ENCODE measurements at places on chromosomes 3 and 15.

- DNase-seq, result no peak
Observed at GRCh38 chr15:39680868-39681267, 100.0 kb downstream of the THBS1 start.

GRCh38 chr15:79962178-79962577, 8.8 kb downstream of the BCL2A1 start:
- no peak for DNase-seq

DNA sequence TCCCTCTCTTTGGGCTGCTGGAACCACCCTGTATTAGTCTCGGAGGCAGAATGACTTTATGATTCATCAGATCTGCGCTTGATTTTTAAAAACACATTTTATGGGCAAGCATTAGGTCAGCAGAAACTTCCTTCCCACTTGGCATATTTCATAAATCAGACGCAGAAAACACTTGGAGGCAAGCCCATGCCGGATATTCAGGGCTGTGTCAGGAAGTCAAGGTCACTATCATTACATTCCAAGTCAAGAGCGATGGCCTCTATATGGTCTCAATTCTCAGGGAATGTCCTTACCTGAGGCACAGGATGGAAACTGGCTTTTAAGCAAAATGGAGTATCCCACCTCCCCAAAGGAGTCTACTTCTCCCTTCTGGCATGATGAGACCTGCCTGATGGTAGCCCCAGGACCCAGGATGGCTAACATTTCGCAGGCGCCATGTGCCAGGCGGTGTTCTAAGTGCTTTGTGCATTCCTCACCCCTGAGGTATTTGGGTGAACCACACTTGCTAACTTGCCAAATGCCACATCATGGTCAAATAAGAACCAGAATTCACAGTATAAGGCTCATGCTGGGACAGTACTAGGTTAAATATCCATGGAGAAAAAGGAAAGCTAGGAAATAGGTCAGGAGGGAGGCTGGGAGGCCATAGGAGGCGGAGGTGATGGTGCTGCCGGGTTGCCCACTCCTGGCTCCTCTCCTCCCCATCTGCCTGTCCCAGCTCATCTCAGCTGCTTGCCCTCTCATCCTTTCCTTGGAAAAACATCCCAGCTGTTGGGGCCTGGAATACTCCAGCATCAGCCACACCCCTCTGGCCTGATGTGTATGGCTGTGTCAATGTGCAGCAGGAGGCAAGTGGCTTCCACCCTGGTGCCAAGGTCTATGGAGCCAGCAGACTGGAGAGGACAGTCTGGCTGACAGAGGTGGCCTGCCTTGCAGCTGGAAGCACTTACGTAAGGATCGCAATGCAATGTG, 18.8 kb downstream of the BCL2L10 start:
- peak; percentile 44 for DNase-seq

DNA sequence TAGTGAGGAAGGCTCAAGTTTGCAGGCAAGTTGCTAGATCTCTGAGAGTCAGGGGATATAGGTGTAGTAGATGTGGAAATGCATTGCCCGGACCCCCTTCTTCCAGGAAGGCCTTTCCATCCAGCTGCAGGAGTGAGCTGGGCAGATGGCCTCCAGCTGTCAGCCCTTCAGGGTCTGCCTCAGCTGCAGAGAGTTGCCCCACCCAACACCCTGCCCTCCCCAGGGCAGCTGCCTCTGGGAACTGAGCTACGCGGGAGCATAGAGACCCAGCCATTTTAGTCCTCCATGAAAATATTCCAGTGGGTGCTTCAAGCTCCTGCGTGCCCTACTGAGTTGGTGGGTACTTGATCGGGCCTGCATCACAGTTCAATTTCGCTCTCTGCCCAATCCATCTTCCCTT, 29.6 kb downstream of the SPG21 start:
- no peak for DNase-seq

GRCh38 chr15:29115093-29115991, 154.3 kb downstream of the NSMCE3 start:
- no peak for DNase-seq

DNA sequence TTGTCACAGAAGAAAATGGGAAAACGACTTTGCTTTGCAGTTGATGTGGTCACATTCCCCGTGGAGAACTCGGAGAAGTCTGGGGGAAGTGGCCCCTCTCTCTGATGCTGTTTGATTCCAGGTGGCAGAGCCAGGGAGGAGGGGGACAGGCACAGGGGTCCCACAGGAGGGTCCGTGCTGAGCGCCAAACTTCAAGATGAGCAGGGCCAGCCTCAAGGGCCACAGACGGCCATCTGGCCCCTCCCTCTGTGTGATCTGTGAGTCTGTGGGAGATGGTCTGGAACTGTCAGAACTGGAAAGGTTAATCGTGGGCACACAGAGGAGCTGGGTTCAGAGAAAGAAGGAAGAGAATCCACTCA, 23.1 kb upstream of the CORO2B start:
- DNase-seq, result no peak

GRCh38 chr3:42670051-42670576, 15.2 kb upstream of the KLHL40 start:
- no peak for DNase-seq

DNA sequence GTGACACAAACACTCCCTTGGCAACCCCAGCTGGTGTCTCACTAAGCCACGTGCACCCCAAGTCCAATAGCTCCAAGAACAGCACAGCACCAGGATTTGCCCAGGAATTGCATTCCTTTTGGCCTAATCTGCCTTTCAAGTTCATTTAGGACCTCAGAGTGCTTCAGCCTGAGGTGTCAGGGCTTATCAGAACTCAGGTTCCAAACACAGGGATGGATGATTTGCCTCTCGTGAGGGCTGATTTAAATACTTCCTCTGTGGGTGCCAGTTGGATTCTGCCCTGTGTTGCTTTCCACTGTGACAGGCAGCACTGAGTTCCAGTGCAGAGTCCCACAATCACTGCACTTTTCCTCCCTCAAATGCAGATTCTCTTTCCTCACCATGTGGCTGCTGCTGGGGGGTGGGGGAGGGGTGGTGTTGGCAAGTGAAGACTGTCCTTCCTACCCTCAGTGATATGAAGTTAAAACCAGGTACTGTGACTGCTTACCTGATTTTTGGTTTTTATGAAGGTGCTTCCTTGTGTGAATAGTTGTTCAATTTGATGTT, 204.3 kb upstream of the STAC start:
- no peak for DNase-seq

DNA sequence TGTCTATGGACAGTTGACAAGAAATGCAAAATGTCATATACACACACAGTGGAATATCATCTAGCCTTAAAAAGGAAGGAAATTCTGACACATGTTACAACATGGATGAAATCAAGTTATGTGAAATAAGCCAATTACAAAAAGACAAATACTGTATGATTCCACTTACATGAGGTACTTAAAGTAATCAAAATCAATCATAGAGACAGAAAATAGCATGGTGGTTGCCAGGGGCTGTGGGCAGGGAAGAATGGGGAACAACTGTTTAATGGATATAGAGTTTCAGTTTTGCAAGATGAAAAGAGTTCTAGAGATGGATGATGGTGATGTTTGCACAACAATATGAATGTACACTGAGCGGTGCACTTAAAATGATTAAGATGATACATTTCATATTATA, 613.8 kb upstream of the ZNF385D start:
- DNase-seq, result no peak

- no peak for DNase-seq
Observed at GRCh38 chr3:6229778-6230410, 631.0 kb upstream of the GRM7 start.

- peak; percentile 71 for DNase-seq
Observed at GRCh38 chr3:185900228-185900627, 37.6 kb downstream of the TRA2B start.

DNA sequence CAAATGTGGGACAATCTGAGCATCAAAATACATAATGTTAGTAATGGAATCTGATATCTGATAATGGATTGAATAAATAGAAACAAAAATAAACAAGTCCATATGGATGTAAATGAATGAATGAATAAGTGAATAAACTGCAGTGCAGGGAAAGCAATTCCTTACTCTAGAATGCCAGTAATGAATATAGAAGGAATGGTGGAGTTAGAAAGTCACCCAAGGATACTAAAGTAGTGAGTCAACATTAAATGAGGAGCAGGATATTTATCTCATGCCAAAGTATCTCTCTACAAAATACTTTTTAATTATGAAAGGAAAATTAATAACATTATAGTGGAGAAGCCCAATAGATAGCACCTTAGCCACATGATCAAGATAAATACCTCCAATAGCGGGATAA, 300.3 kb downstream of the FEZF2 start:
- no peak for DNase-seq

DNA sequence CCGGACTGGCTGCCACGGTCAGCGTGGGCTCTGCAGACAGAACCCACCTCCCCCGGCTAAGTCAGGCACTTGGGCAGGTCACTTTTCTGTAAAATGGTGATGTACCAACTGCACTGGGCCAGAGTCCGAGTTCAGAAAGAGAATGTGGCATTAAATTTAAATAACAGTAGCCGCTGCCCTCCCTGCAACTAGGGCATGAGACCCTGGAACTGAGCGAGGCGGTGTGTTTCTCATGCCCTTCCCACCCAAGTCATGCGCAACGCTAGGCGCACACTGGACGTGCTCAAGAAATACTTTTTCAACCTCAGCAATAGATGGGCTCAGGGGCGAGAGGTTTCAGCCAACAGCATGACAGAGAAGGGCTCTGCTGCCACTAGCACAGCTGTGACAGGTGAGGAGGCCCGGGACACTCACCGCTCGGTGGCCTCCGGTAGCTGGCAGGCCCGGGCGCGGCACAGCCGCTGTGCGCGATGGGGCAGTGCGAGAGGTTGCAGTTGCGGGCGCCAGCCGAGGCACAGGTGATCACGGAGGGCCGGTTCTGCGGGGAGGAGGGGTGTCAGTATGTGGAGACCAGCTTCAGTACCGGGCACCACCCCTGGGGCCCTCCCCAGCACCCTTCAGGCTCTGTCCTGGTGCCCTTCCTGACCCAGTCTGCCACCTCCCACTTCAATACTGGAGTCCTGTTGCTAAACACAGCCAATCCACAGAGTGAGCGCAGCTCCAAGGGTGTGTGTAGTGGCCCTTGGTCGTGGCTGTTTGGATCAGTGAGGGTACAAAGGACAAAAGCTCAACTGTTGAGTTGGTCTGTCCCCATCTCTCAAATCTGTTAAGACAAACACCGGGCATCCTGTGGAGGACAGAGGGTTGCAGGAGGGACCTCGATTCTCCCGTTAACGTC, 84.5 kb downstream of the VGLL4 start:
- no peak for DNase-seq

DNA sequence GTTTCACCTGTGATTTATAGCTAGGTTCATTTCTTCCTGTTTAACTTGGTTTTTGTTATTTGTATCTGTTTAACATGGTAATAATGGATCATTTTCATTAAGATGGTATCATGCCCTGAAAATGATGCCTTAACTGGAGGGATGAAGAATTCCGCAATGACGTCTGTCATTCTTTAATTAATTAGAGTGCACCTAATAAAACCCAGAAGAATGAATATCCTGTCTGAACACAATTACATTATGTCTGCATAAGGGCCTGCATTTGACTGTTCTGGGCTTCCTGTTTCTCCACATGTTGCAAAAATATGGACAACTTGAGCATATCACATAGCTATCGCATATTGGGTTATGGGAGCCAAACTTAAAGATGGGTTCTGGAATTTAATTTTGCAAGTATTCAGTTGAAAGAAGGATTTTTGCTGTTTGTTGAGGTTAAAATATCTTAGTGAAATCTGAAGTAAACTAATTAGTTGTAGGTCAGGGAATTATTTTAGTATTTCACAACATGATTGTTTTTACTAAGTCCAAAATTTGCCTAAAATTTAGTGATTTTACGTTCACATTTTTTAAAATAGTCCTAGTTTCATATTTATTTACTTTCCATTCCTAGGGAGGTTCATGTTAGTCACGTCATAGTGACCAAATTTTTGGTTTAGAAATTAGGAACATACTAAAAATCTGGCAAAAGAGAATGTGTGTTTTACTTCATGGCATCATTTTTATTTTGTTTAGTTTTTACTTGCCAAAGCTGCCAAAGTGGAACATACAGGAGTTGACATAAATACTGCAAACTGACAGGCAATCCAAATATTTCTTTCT, 321.0 kb upstream of the TGFBR2 start:
- DNase-seq, result no peak

DNA sequence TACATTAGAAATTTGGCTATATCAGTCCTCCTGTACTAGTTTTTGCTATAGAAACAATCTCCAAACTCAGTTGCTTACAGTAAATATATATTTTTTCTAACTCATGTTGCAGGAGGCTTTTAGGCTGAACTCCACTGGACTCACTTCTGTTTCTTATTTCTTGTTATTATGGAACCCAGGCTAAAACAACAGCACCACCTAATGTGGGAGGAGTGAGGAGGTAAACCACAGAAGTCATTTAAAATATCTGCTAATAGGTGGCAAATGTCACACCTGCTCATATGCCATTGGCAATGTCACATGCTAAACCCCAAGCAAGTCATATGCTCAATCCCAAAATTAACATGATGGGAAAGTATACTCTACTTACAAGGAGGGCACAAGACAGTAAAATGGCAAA, 462.2 kb downstream of the PLOD2 start:
- no peak for DNase-seq

GRCh38 chr3:123870033-123870432, 14.1 kb downstream of the MYLK start:
- DNase-seq, result no peak

- DNase-seq, result no peak
Observed at GRCh38 chr3:88462230-88462629, 312.5 kb downstream of the C3orf38 start.

- DNase-seq, result no peak
Observed at GRCh38 chr3:40875581-40875980, 323.7 kb upstream of the CTNNB1 start.

DNA sequence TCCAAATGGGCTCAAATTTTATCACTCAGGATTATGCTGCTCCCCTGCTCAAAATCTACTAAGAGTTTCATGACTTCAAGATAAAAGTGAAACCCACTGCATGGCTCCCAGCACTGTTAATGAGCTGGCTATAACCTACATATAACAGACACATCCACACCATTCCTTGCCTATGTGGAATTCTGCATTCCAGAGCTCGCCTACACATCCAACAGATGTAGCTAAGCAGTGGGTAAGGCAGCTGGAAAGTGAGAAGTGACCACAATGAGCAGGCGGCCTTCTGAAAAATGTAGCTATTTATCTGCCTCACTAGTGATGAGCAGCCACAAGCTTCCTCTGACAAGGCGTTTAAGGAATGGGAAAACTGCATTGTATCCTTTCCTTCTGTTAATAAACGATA, 92.0 kb upstream of the TRIM42 start:
- DNase-seq, result no peak

- no peak for DNase-seq
Observed at GRCh38 chr3:85912980-85913379, 954.2 kb downstream of the CADM2 start.

DNA sequence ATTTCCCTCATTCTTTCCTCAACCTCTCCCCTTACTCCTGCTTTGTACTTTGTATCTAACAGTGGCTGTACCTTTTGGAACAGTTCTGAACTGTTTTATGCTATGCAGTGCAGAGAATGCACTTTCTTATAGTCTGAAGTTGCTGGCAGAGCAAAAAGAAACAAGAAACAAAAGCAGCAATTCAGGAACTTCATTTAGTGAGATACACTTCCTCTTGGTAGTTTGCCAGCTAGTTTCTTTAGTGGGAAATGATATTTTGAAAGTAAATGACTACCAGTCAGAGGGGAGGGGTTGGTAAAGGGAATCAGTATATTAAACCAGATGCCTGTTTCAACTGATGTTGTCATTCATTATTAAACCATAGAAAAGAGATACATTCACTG, 55.0 kb upstream of the CHD2 start:
- DNase-seq, result no peak

- no peak for DNase-seq
Observed at GRCh38 chr3:196813903-196814302, 53.8 kb upstream of the SENP5 start.

All from AG04450 (cell line).